NCI-H524 (cell line): ENCODE measurements at places on chromosomes 2 and 18.

DNA sequence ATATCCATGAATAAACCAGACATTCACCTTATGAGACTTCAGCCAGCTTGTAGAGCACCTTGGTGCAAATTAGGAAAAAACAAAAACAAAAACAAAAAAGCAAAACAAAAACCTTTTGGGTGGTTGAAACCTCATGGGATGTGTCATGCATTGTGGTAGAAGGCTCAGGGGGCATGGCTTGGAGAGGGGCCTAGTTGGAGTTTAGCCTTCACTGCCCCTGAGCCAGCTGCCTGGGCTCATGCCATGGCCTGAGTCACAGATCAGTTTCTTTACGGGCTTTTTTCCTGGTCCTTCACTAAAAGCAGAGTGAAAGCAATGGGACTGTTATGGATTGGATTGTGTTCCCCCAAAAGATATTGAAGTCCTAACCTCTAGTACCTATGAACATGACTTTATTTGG, 22.0 kb upstream of the DAPL1 start:
- no peak for DNase-seq

- DNase-seq: peak; percentile 44
Measured at GRCh38 chr2:216210701-216211540, 101.8 kb downstream of the XRCC5 start.

GRCh38 chr2:1162768-1163584, 212.3 kb downstream of the SNTG2 start:
- no peak for DNase-seq

DNA sequence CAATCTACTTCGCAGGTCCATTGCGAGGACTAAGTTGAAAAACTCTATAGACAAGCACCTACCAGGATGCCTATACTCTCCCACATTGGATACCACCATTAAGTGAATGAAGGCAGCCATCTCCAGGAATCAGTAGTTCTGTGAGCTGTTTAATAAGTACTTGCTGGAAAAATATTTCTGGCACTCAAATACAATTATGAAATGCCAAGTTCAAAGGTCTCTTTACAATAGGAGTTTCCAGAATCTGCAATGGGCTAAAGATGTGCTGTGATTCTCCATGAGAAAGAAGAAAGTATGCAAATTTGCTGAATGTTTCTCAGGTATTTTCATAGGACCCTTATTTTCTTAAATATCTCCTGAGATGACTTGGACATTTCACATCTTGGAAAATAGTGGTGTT, 103.0 kb downstream of the AP1S3 start:
- DNase-seq: no peak

DNA sequence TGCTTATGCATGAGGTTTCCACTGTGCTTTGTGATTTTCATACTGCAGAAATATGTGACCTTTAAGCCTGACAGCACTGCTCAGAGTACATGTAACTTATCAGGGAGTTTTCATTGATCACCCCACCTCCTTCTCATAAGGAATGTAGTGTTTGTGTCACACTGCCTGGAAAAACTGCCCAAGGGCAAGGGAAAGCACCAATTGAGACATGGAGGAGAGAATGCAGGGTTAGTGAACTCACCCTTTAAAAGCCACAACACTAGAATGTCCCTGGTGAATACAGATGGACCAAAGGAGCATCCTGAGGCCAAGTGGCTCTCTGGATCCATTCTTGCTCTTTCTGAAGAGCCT, 147.2 kb upstream of the SPATS2L start:
- DNase-seq: peak; percentile 73

- DNase-seq: no peak
Measured at GRCh38 chr2:187546762-187547333, 7.4 kb downstream of the TFPI start.

DNA sequence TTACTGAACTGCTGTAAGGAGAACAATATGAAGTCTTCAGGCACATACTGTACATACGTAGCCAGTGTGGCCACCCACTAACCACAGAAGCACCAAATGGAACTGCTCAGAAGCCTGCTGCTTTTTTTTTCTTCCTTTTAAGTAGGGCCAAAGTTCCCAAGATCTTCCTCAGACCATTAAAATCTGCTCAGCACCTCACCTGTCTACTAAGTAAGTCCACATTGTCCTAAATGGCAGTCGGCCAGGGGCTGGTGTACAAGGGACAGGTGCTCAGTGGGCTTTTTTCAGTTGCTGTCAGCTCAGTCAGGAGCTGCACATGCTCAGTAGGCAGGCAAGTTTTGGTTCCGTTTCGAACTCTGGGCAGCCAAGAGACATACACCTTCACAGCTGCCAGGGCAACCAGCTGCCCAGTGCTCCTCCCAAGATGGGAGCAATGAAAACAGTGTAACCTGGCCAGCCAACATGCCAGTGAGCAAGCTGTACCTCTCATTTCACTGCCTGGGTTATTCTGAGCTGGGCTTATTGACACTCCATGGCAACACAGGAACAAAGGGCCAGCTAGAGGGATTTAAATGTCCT, 86.1 kb downstream of the ACVR1 start:
- no peak for DNase-seq

DNA sequence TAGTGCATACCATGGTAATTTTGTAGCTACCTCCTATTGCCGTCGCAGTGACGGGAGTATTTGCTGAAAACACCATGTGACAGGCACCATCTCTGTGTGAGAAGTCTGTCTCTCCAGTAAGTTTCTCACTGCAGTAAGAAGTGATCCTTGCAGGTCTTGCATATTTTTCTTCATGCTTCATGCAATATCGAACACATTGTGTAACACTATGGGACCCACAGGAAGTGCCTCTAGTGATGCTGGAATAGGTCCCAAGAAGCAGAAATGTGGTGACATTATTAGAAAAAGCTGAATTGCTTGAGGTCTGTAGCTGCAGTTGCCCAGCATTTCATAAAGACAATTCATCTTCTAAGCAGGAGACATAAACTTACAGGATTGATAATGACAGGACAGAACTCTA, 167.6 kb downstream of the DCDC2C start:
- no peak for DNase-seq

GRCh38 chr2:10901160-10901939, 10.4 kb upstream of the KCNF1 start:
- DNase-seq: peak; percentile 63

DNA sequence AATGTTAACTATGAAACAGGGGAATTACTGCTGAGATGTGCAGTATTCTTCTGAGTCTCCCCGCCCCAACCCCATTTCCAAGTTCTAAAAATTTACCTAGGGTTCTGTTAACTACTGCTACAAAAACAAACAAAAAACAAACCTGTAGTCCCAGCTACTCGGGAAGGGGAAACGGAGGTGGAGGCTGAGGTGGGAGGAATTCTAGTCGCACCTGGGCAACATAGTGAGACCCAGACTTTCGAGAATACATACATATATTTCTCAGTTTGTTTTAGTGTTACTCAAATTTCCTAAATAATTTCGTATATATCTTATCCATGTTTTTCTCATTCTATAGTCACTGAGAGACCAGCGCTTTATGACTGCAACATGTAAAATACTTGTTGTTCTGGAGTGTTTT, 989 bp downstream of the STAM2 start:
- DNase-seq: no peak

DNA sequence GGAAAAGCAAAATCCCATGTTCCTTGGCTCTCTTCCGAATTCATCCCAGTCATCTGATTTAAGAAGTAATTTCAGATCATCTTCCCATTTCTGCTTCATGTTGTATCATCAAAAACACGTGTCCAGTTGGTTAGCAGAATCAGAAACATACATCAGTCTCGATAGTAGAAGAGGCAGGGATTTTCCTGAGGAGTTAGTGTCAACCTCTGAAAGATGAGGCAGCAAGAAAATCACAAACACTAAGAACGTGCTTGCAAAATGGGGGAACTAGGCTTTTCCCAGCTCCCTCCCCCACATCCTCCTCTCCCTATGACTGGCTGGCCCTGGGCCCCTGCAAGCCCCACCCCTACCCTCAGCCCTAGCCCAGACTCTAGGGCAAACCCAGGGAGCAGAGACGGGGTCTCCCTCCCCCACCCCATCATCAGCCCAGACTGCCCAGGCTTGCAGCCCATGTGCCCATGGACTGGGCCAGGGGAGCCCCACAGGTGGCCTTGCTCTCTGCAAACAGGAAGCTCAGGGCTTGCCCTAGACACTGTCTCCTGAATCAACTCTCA, 161.0 kb upstream of the ID2 start:
- no peak for DNase-seq

DNA sequence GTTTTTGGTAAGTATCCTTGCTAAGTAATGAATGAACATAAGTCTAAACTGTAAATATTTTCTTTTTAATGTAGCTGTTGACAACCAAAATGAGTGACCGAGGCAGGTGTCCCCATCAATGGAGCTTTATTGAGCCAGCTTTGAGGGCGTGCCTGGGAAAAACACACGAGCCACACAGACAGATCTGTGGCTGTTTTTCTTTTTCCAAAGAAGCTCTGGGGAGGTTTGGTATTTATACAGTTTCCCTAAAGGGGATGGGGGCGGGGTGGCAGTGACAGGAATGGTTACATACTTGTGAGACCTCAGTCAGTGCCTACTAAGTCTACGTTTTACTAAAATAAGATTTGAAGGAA, 11.2 kb downstream of the DBI start:
- no peak for DNase-seq

DNA sequence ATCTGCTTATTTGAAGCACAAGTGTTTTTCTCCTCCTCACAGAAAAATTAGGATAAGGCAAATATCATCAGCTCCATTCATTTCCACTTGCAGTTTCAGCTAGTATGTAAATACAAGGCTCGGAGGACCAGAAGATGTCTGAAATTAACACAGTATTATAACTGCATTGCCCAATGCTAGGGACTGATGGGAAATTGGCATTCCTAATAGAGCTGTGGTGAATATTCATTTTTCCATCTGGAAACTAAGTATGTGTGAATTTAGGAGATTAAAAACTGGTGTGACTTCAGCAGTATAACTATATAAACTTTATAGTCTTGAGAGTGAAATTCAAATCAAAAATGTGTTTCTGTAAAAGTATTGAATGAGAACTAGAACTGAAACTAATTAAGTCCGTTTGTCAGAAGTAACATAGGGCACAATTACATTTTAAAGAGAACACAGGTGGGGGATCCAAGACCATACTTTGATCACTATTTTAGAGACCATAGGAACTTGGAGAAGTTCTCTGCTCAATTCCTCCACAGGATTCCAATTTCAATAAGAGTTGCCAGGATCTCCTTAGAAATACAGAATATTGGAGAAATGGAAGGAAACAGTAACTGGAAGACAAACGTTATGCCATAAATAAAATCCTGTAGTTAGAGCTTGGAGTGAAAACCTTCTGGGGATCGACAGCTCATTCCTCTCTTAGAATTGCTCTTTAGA, 12.1 kb upstream of the ITGA6 start:
- peak; percentile 16 for DNase-seq

- no peak for DNase-seq
Measured at GRCh38 chr2:180978903-180979748, 1.3 kb upstream of the UBE2E3 start.

- no peak for DNase-seq
Measured at GRCh38 chr2:180873219-180873618, 107.2 kb upstream of the UBE2E3 start.

- no peak for DNase-seq
Measured at GRCh38 chr18:75554644-75555185, 127.2 kb upstream of the SMIM21 start.

DNA sequence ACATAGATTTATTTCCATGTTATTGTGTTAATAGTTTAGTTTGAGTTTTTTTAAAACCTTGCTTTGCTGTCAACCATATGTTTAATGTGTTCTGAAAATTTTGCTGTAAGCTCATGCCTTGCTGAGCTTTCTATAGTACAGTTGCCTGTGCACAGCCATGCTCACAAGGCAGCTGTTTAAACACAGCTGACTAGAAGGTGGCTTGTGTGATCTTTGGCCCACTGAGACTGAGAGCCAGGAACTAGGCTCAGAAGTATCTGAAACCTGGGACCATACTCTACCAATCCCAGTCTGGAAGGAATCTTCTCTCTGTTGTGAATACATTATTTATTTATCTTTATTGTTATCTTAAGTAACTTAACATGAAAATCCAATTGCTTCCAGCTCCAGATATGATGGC, 350.5 kb downstream of the KIAA1328 start:
- no peak for DNase-seq

DNA sequence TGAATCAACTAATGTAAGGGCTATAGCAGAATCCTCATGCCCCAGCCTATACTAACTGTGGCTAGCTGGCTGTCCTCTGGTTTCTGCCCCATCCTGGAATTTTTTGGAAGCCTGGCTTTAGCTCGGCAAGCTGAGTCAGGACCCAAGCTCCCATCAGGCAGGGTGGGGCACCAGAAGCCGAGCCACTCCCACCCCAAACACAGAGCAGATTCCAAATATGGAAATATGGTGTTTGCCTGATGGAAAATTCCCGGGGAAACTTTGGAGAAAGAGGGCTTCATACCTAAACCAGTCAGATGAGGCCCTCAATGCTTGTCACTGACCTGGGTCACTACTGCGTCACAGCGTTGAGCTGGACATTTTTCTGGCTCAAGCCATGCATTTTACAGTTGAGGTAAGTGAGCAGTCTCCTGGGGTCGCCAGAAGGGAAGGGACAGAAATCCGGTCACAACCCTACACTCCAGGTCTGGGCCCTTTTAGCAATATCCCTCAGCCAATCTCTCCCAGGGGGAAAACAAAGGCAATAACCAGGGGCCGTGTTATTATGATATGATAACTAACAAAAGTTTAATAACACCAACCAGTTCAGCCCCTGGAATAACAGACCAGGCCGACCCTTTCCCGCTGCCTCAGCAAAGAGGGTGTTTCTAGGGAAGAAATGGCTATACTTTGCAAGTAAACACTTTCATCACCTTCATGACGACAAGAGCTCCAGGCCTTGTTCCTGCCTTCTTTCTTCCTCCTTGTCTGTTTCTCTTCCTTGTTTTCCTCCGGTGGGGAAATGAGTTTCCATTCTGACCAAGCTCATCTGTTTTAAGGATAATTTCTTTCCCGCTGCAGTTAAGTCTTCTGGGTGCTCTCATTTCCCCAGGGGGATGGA, 37.7 kb downstream of the PSD4 start:
- DNase-seq: no peak

- no peak for DNase-seq
Measured at GRCh38 chr18:53790786-53791185, 433.7 kb downstream of the MBD2 start.

DNA sequence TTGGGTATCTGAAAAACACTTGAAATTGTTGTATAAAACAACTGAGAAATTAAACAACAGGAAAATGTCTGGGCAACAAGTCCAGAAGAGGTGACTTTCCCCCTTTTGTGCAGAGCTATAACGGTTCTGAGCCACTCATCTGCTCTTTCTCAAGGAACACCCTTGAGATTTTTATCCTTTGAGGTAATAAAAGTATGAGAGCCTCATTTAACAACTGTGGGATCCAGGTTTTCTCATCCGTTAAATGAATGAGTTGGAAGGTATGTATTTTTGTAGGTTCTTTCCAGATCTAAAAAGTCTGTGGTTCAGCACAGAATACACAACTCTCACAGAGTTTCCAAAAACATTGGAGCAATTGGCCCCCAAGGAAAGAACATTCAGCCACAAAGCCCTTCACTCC, 93.0 kb downstream of the ANKRD44 start:
- DNase-seq: no peak

GRCh38 chr2:210839450-210839849, 283.1 kb downstream of the CPS1 start:
- no peak for DNase-seq

GRCh38 chr2:10406016-10406415, 42.1 kb downstream of the ODC1 start:
- DNase-seq: no peak

- DNase-seq: peak; percentile 17
Measured at GRCh38 chr2:190343536-190344275, at the start of gene INPP1. Gene INPP1 (plus strand): TSS chr2:190343589. CDS start chr2:190360103, 16,514 bp downstream.

- DNase-seq: no peak
Measured at GRCh38 chr2:205386109-205386508, 296.2 kb upstream of the NRP2 start.

GRCh38 chr2:198596985-198597384, 792.6 kb downstream of the PLCL1 start:
- DNase-seq: no peak
